CD4-positive, alpha-beta T cell treated with Interferon gamma for 1 hour (primary cell): ENCODE measurements at places on chromosomes 4 and X.

DNA sequence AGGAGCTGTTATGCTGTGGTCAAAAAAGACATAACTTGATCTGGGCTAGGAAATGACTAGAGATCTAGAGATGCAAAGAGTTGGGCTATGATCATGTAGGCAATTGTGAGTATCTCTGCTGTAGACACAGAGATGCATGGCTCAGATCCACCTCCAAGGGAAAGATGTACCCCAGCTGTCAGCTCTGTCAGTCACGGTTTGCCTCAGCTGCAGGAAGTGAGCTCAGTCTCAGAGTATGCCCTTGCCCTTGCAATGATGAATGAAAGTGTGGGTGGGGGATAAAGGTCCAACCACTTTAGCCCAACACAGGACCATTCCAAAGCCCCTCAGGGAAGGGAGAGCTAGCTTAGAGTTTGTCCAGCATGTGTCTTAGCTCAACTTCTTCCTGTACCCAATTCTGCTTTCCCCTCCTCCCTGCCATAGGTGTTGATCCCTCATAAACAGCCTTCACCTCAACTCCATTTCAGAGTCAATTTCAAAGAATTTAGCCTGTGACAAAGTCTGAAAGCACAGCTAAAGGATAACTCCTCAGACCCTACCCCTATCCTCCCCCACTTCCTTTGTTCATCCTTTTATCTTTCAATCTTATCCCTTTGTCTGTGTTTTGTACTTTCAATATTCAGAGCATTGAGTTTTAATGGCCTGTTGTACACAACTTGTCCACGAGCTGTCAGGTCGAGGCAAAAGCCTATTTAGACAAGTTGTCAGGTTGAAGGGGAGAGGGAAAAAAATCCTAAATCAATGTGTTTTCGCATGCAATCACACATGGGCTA is 90.6 kb downstream of the MID1IP1 start:
- DNase-seq: no peak

DNA sequence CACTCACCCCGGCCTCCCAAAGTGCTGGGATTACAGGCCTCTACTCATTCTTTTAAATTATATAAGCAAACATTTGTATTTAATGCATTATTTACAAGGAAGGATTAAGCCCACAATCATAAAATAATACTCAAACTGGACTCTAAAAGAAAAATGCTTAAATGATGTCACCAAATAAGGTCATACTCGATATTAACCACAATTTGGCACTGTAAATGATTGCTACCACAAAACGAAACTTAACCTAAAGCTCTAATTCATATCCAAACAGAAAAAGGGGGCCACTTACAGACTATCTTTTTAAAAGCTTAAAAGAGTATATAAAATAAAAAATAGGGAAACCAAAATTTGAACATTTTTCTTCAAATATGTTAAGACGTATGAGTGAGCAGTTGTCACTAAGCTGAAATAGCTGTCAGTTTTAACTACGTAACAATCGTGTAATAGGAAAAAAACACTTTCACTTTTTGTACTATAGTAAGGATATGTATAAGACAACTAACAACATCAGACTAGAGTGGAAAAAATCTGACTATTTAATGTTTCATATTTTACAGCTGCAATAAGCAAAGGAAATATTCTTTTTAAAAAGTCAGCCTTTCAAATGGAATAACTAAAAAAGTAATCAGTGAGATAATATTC is 108.2 kb upstream of the GPR34 start:
- DNase-seq: no peak

GRCh38 chr4:4384837-4385236 is 2.1 kb upstream of the NSG1 start:
- no peak for DNase-seq

- no peak for DNase-seq
Observed at GRCh38 chr4:162912482-162912881, 254.2 kb downstream of the NAF1 start.

DNA sequence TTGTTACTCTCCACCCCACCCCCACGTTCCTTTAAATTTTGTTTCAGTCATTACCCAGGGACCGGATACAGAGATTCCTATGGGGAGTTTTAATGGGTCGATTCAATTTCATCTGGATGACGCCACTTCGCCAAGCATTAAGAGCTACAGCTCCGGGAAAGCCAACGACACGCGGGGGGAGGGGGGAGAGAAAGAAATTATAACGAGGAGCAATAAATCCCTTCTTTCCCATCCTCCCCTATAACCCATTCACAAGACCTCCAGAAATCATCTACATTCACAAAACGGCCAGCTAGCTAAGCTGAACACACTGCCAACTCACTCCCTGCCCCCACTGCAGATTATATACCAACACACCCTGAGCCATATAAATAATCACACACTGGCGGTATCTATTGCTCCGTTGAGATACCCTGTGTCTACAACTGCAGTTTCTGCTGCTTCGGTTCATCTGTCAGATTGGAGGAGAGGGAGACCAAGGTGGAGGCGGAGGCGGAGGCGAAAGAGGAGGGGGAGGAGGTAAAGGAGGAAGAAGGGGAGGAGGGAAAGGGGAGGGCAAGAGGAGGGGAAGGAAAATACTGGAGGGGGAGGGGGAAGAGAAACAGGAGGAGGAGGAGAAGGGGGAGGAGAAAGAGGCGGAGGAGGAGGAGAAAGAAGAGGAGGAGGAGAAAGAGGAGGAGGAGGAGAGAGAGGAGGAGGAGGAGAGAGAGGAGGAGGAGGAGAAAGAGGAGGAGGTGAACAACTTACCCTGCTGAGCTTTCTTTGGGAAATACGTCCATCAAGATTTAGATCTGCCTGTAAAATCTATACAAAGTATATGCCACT is 113.9 kb upstream of the VAMP7 start:
- DNase-seq: peak; percentile 19

DNA sequence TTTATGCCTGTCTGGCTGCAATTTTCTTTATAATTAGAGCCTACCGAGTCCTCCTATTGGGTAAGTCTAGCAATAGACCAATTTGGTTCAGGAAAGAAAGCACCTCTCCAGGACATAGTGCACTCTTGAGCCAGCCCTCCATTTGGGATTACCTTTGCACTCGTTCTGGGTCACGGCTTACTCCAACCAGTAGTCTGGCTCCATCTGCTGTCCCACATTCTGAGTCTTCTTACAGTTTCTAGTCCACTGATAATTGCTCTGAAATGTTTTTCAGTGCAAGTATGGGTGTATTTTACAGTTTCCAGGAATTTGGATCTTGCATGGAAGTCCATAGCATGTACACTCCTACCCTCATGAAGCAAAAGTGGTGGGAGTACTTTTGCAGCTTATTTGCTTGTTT is 34.8 kb upstream of the USP51 start:
- no peak for DNase-seq

DNA sequence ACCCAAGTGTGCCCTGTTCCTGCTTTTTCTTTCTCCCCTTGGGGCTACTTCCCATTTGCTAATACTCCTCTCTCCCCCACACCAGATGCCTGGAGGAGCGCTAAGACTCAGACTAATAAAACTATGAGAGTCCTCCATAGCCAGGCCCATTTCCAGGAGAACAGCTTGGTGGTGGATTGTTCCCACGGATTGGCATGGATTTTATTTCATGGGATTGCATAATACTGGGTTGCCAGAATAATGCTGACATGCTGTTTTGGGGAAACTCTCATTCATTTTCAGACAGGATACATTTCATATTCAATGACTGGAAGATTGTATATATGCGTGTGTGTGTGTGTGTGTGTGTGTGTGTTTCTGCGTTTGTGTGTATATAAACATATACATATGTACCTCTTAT is 447.5 kb upstream of the PITX2 start:
- DNase-seq: no peak

DNA sequence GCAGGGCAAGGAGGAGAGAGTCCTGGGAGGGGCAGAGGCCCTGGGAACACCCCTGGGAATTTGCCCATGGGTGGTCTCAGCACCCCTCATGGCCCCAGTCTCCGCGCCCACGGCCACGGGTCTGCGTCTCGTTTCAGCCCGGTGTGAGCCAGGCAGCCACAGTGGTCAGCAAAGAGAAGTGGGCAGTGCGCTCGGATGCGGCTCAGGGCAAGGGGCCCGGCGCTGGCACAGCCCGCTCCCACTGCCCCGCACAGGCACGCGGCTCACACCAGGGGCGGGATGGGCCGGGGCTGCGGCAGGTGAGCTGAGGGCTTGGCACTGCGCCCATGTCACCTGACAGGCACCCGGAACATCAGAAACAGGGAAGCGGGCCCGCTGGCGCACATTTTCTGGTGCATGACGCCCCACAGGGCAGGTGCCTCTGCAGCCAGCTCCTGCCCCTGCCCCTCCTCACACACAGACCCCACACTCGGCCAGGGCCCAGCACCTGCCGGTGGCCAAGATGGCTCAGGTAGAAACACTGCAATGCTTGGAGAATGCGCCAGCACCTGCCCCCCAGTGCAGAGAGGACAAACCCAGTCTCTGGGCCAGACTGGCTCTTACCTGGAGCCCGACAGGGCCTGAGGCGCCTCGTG is 41.9 kb upstream of the MXD4 start:
- DNase-seq: no peak

DNA sequence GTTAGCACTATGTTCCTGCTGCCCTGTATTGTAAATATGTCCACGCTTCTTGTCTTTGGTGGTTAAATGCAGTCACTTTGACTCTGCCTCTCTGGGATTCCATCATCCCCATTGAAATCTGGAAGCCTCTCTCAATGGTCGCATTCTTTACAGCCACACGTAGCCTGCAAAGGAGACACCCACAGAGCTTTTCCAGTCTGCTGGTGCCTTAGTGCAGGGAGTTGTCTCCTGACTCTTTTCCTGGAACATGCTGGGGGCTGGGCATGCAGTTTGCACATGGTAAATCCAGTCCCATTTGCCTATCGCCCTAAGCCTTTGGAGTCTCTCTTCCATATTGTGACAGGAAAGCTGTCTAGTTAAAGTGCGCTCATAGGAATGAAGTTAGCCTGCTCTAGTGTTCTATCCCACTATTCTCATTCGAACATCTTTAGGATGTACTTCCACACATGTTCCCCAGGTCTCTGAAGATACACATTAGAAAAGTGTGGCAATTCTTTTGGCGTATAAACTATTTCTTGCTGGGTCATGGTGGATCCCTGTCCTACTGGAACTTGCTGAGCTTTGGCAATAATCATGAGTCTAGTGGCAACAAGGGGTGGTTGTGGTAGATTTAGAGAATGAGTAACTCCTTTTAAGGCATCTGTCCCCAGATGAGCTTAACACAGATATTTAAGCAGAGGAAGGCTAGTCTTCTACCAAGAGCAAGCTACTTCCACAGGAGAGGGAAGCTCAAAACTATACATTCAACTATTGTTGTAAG is 33.7 kb downstream of the COQ2 start:
- no peak for DNase-seq

- DNase-seq: no peak
Observed at GRCh38 chr4:113008716-113009115, 40.7 kb upstream of the ANK2 start.
